ENCODE measurements at places on chromosomes 2 and 18.
A peak's percentile ranks its signal among the peaks of the same experiment; 100 is the strongest.

DNA sequence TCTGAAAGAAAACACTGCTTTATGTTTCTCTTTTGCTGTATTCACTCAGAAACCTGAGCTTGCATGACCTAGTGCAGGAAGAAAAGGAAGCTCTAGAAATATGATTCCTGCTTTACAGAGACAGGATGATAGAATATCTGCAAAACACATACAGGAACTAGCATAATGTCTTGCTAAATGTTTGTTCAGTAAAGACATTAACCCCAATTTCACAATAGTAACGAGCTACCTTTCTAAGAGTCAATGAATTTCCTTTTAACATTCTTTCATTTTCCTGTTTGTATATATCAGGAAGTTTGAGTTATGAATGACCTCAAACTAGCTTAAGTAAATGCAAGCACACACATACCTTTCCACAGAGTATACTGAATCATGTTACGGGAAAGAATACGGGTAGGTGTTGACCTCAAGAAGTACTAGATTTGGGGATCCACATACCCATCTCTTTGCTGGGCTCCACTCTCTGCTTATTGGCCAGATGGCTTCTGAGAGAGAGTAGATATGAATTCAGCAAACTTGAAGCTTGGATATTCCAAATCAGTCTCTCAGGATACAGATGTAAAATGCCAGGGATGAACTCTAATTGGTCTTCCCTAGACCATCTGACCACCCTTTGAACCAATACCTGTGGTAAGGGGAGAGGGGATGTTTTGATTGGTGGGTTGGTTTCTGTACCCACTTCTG, 18.2 kb upstream of the ACSL3 start:
- no peak overlapping the region for H3K27ac ChIP-seq
- DNase-seq: no peak
- no peak overlapping the region for H3K4me3 ChIP-seq
- H3K27me3 ChIP-seq: no peaks in the 10 kb centered on the region
- no peaks in the 10 kb centered on the region for H3K4me1 ChIP-seq

- no peaks in the 10 kb centered on the region for H3K4me1 ChIP-seq
- no peak overlapping the region for H3K4me3 ChIP-seq
- no peaks in the 10 kb centered on the region for H3K36me3 ChIP-seq
These were observed 513.2 kb upstream of the RAB12 start for GRCh38 chr18:8095947-8096570.

GRCh38 chr2:226073496-226074160, 674.1 kb downstream of the NYAP2 start:
- no peaks in the 10 kb centered on the region for H3K36me3 ChIP-seq
- H3K27ac ChIP-seq: no peak overlapping the region
- H3K4me3 ChIP-seq: no peak overlapping the region
- no peak for DNase-seq

DNA sequence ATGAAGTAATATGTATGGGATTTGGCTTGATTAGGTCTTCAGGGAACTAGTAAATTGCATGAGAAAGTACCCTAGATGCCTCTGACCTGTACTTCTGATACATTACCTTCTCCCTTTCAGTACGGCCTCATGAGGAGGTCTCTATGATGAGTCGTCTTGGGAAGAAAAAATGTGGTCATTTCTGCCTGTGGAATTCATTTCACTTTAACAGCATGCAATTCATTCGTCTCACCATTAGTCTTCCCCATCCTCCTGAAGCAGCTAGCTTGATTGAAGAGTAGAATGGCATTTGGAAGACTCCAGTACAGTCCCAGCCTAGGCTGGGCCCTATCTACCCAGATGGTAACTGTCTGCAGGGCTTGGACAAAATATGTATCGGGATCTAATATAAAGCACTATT, 52.2 kb downstream of the TMX3 start:
- no peak for DNase-seq
- no peak overlapping the region for H3K4me3 ChIP-seq
- no peaks in the 10 kb centered on the region for H3K4me1 ChIP-seq

DNA sequence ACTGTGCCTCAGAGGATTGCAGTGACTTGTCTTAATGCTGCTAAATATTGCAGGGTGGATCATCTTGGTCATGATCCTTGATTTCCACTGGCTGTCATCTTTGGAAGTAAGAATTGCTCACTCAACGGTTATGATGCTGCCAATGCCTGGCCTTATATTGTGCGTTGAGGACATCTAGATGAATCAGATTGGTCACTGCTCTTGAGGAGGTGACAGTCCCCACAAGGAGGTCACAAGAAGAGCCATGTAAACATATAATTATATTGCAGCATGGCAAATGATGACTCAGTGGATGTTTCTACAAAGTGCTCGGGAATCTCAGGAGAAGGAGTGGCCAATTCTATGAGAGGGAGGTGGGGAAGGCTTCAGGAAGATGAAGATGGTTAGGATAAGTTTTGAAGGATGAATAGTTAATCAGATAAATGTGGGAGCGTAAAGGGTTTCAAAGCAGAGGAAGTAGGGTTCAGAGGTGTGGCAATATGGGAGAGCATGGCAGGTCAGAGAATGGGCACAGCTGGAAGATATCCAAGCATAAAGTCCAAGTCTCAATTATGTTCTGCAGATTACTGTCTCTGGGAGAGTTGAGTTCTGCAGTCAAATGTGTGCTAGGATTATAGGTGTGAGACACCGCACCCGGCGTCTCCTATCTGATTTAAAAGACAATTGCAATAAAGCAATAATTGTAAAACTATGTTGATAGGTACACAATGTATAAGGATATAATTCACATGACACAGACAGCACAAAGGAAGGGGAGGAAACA, 21.3 kb upstream of the TMEM131 start:
- no peaks in the 10 kb centered on the region for H3K36me3 ChIP-seq
- no peak for DNase-seq
- H3K27ac ChIP-seq: no peak overlapping the region
- no peaks in the 10 kb centered on the region for H3K27me3 ChIP-seq
- no peak overlapping the region for H3K4me3 ChIP-seq
- peaks cover 34% of the 10 kb centered on the region for H3K4me1 ChIP-seq

GRCh38 chr2:235116885-235117492, 165.2 kb downstream of the SH3BP4 start:
- no peak for DNase-seq
- H3K4me1 ChIP-seq: no peaks in the 10 kb centered on the region
- no peak overlapping the region for H3K27ac ChIP-seq
- no peaks in the 10 kb centered on the region for H3K27me3 ChIP-seq
- H3K36me3 ChIP-seq: no peaks in the 10 kb centered on the region
- no peak overlapping the region for H3K4me3 ChIP-seq

- no peaks in the 10 kb centered on the region for H3K4me1 ChIP-seq
- H3K36me3 ChIP-seq: no peaks in the 10 kb centered on the region
- H3K4me3 ChIP-seq: no peak overlapping the region
These were observed 169.4 kb downstream of the GALNT1 start for GRCh38 chr18:35750929-35751328.

DNA sequence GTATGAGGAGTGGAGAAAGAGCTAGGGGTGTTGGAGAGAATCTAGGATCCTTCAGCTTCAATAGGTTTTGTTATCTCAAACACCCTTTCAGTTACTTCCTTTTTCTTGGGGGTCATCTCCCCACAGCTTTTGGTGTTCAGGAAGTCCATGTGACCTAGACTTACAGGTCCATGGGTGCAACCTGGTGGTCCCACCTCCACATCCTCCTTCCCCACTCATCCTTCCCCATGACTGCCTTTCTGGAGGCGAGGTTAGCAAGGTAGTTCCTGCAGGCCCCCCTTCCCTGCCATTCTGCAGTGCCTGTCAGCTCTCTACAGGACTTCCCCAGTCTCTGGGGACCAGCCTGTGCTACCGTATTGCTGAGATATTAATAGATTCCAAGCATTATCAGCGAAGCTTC, 107.6 kb downstream of the TMEM17 start:
- no peaks in the 10 kb centered on the region for H3K36me3 ChIP-seq
- no peak overlapping the region for H3K4me3 ChIP-seq

GRCh38 chr2:152376968-152377367, 42.0 kb downstream of the FMNL2 start:
- no peaks in the 10 kb centered on the region for H3K4me1 ChIP-seq
- H3K36me3 ChIP-seq: no peaks in the 10 kb centered on the region
- H3K4me3 ChIP-seq: no peak overlapping the region
- no peak for DNase-seq
- no peaks in the 10 kb centered on the region for H3K27me3 ChIP-seq

GRCh38 chr2:70901227-70902066, 34.3 kb upstream of the ATP6V1B1 start:
- no peaks in the 10 kb centered on the region for H3K36me3 ChIP-seq
- peaks cover 16% of the 10 kb centered on the region for H3K4me1 ChIP-seq
- DNase-seq: peak; percentile 68
- H3K27me3 ChIP-seq: peaks cover 100% of the 10 kb centered on the region

DNA sequence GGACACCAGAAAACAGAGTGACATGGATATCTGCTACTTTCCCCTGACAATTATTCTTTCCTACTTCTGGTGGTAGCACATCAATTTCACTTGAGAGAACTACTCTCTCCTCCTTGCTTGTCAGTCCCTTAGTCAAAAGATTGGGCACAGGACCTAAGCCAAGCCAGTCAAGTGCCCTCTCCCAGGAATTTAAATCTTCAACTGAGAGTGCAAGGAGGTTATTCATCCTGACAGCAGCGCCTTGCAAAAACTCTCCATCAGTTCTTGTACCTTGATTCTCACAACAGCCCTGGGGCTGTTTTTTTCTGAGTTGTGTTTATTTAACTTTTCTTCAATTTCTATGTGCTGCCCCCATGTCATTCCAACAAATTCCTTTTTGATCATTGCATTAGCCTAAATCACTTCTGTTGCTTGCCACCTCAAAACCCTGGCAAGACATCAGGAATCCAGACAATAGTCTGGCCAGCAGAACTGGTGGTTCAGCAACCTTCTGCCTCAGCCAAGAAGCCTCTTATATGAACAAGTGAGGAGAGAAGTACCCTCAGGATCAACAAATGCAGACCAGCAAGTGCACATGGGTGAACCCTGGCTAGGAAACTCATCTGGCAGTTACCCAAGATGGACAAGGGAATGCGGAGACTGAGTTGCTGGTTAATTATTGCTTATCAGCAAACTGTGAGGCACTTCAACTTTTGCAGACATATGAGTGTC, 19.4 kb downstream of the COL4A3 start:
- DNase-seq: no peak
- H3K4me1 ChIP-seq: no peaks in the 10 kb centered on the region
- H3K27me3 ChIP-seq: no peaks in the 10 kb centered on the region
- no peaks in the 10 kb centered on the region for H3K36me3 ChIP-seq

DNA sequence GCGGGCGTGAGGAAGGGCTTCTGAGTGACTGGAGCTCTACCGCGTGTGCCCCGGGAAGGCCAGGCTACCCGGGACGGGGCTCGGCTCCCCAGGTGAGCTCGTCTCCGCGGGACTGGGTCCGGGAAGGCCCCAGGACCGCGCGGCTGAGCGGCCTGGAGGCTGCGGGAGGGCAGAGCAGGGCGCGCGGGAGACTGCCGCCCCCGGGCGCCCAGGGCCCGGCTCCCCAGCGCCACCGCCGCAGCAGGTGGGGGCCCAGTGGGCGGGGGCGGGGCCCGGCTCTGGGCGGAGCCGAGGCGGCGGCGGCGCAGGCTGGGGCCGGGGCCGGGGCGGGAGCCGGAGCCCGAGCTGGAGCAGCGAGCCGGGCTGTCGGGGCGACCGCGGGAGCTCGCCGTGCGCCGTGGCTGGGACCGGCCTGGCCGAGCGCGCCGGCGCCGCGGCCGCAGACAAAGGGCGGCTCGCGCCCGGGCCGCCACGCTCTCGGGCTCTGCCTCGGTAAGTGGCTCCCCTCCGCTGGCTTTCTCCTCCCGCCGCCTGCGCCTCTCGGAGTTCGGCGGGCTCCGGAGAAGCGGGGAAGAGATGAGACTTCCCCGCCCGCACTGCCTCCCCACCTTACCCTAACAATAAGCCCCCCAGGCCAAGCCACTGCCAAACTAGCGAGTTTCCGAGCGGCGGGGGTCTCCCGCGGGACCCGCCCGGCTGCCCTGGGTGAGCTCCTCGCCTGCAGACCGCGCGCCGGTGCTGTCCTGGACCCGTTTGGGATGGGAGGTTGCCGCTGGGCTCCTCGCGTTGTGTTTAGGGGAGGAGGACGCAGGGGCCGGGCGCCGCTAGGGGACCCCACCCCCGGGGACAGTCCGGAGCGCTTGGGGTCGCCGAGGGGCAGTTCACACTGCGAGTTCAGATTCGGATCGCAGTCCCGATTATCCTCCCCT, at the start of gene MAPK4:
MAPK4 (plus strand) TSS at position 336 of the 929 bp plus-strand sequence. CDS start 103,872 bp downstream, outside the sequence.
- H3K4me3 ChIP-seq: peak within 1 kb of the TSS; percentile 30
- no peaks in the 10 kb centered on the region for H3K36me3 ChIP-seq
- peaks cover 87% of the 10 kb centered on the region for H3K27me3 ChIP-seq
- no peak within 1 kb of the TSS for H3K27ac ChIP-seq
- peaks cover 17% of the 10 kb centered on the region for H3K4me1 ChIP-seq
- peak; percentile 72 for DNase-seq

- H3K36me3 ChIP-seq: no peaks in the 10 kb centered on the region
- peaks cover 45% of the 10 kb centered on the region for H3K4me1 ChIP-seq
- peak overlapping the region; percentile 88 for H3K4me3 ChIP-seq
- peak overlapping the region; percentile 99 for H3K27ac ChIP-seq
These were observed 475 bp downstream of the B3GNT2 start for GRCh38 chr2:62196278-62196901.

All from spleen (tissue), 13 donors.